Stimulated activated CD8-positive, alpha-beta memory T cell treated with anti-CD3 and anti-CD28 coated beads, Interleukin-12 subunit alpha, Interleukin-12 subunit beta, amount 100 ng/mL, for 4 hours (primary cell): ENCODE measurements at places on chromosomes 12 and 14.

- no peak for DNase-seq
Measured at GRCh38 chr14:99244941-99245563, 26.9 kb downstream of the BCL11B start.

DNA sequence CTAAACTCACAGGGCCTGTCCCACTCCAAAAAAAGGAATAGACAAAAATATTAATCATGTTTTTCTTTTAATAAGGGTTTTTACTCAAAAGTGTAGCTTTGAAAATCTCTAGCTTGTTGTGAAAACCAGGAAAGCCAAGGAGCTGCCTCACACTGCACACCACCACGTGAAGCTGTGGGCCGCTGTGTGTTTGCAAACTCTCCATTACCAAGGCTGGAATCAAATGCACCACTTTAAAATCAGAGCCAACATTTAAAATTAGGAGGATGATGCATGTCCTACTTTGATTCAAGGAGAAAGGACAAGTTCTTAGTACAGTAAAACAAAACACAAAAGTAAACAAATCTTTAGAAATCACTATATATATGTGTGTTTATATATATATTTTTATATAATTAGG is 83.0 kb downstream of the SETD3 start:
- no peak for DNase-seq

DNA sequence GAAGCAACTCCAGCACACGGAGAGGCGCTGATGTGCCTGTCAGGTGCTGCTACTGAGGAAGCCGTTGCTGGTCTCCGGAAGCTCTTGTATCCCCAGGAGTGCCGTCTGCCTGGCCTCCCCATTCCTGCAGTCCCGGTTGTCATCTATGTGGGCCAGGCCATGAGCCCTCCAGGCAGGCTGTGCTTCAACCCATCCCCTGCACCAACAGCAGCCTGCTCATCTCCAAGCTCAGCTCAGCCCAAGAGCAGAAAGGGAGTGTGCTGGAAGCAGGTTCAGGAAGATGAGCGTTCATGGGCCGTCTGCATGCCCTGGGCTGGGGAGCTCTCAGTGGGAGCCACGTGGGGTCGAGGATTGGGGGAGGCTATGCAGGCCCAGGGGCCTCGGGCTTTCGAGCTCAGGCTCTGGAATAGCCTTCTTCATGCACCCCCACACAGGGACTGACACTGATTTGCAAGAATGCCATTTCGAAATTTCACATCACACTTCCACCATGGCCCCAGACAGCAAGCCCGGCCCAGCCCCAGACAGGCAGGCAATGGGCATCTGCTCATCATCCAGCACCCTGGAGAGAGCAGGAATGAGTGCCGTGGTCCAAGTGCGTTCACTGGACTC is 164.5 kb downstream of the KIF26A start:
- DNase-seq = no peak

- DNase-seq = no peak
Measured at GRCh38 chr12:57207731-57208630, 8.6 kb upstream of the NXPH4 start.

DNA sequence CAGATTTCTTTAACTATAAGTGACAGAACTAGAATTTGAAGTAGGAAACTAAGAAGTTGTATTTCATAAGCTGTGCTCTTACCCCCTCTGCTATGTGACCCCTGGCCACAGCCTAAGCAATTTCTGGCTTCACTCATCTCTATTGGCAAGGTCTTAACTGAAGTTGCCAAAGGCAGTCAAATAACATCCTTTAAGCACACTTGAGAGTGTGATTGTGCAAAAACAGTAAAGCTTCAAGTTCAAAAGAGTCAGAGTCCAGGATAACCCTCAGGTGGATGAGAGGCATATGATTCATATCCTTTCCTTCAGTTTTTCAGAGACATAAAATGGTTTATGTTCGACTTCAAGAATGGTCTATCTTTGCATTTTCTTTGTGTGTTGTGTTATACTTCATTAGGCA is 45.2 kb downstream of the GRIP1 start:
- DNase-seq = no peak

DNA sequence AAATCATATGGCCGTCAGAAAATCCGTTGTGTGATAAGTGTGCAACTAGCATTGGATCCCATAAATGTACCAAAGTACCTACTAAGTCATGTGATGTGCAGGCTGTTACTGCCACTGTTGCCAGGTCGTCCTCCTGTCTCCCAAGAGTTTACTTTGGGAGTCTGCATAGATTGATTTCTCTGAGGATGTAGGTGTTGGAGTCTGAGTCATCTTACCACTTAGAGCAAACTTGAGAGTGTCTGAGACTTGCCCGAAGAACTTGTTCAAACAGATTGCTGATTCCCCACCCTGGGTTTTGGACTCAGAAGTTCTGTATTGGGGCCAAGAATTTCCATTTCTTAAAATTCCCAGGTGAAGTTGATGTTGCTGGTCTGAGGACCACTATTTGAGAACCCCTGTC is 11.4 kb downstream of the TMX1 start:
- DNase-seq = no peak

- DNase-seq = no peak
Measured at GRCh38 chr12:16228067-16228466, 49.4 kb downstream of the SLC15A5 start.

DNA sequence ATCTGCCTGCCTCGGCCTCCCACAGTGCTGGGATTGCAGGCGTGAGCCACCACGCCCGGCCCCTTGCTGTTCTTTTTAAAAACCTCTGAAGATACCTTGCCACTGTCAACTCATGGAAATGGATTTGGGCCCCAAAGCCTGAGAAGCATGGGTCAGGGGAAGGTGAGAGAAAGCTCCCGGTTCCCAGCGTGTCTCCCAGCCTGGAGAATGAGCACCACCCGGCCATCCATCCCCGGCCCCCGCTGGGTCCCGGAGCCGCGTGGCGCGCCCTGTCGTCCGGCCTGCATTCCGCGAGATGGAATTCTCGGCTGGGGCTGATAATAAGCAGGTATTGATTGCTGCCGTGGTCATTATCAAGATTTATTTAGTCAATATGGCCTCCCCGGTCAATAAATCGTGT is 126.5 kb upstream of the MYL2 start:
- DNase-seq = no peak

DNA sequence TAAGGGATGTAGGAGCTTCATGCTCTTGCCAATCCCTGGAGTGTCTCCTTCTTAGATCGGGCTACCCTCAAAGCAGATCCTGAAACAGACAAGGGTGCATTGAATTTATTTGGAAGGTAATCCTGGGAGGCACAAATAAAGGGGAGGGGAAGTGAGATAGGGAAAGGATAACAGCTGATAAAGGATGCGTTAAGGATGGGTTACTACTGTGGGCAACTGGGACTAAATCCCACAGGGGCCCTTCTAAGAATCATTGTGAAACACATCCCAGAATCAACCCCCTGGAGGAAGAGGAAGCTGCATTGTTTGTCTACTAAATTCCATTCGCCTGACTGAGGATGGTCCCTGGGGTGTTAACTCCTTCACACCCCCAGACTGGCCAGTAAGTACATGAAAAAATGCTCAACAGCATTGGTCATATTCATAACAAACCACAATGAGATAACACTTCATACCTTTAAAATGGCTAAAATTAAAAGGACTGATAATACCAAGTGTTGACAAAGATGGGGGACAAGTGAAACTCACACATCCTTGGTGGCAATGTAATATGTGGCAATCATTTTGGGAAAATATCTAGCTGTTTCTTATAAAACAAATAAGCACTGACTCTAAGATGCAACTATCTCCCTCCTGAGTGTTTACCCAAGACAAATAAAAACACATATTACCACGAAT is 37.0 kb upstream of the CMKLR1 start:
- DNase-seq = no peak

GRCh38 chr12:69469854-69470188 is 367 bp upstream of the FRS2 start:
- DNase-seq = no peak

- no peak for DNase-seq
Measured at GRCh38 chr12:56922031-56922430, 12.2 kb downstream of the SDR9C7 start.

- no peak for DNase-seq
Measured at GRCh38 chr14:91398707-91399106, 18.9 kb downstream of the CCDC88C start.

GRCh38 chr12:123167329-123167728 is 16.4 kb upstream of the PITPNM2 start:
- no peak for DNase-seq

DNA sequence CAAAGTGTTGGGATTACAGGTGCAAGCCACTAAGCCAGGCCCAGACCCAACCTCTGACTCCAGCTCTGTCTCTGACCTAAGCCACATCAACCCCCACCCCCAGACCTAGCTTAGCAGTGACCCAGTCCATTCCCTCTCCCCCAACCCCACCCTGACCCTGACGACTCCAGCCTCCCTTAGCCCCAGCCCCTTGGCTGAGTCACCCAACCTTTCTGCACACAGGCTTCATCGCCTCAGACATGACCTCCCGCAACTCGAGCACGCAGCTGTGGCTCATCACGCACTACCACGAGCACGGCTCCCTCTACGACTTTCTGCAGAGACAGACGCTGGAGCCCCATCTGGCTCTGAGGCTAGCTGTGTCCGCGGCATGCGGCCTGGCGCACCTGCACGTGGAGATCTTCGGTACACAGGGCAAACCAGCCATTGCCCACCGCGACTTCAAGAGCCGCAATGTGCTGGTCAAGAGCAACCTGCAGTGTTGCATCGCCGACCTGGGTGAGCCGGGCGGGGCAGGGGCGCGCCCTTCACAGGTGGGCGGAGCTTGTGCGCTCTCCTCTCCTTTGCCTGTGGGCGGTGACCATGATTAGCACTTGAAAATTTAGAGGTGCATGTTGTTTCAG is 7.8 kb downstream of the ACVRL1 start:
- no peak for DNase-seq
